ENCODE measurements at places on chromosomes 3 and 15.

GRCh38 chr15:83164111-83164770, 43.4 kb downstream of the HDGFL3 start:
- no peak for DNase-seq

- DNase-seq: no peak
Observed at GRCh38 chr3:65988411-65989180, 50.1 kb downstream of the MAGI1 start.

DNA sequence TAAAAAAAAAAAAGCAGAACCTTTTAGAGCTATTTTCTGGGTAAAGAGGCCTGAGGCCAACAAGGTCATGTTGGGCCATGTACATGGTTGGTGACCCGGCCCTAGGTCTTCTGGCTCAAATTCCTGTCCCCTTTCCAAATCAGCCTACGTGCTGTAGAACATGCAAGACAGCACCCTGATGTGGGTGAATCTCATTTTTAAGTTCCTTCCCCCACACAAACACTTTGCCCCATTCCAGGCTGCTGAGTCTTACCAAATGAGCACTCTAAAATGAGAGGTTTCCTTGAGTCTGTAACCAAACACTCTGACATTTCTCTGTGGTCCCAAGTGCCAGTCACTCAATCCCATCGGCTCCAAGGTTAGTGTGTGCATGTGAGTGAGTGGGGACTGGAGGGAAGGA, 9.4 kb downstream of the BCL6 start:
- no peak for DNase-seq

- no peak for DNase-seq
Observed at GRCh38 chr3:33658039-33658438, 60.0 kb downstream of the CLASP2 start.

DNA sequence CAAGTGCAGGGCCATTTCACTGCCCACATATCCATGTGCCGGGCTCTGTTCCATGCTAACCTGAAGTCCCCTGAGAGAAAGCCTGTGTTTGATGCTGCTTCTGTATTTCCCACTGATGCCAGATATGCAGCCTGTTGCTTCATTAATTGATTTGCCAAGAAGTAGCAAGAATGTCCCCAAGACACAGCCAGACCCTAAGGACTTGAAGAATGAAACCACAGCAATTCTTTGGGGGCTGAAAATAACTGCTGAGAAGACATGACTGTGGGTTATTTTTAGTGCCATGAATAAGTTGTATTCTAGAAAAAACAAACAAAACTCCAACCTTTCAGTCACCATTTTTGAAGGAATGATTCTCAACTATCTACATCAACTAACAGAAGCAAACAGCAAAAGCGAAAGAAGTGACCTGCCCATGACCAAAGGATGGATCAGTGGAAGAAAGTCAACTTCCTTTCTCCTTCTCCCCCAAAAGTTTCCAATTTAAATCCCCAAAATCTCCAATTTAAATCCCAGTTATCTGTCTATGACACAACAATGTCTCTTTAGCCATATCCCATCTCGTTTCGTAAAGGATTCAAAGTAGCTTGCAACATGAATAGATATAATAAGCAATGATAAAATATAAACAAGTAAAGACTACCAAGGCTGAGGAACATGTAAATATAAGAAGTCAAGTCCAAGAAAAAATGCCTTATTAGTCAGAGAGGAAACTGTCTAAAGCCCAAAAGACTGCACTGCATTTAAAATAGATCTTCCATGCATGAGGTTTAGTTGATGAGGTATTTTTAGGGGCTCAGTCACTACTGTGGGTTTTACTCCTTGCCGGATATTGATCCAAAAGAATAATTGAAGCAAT, 226.8 kb downstream of the DTWD1 start:
- no peak for DNase-seq

DNA sequence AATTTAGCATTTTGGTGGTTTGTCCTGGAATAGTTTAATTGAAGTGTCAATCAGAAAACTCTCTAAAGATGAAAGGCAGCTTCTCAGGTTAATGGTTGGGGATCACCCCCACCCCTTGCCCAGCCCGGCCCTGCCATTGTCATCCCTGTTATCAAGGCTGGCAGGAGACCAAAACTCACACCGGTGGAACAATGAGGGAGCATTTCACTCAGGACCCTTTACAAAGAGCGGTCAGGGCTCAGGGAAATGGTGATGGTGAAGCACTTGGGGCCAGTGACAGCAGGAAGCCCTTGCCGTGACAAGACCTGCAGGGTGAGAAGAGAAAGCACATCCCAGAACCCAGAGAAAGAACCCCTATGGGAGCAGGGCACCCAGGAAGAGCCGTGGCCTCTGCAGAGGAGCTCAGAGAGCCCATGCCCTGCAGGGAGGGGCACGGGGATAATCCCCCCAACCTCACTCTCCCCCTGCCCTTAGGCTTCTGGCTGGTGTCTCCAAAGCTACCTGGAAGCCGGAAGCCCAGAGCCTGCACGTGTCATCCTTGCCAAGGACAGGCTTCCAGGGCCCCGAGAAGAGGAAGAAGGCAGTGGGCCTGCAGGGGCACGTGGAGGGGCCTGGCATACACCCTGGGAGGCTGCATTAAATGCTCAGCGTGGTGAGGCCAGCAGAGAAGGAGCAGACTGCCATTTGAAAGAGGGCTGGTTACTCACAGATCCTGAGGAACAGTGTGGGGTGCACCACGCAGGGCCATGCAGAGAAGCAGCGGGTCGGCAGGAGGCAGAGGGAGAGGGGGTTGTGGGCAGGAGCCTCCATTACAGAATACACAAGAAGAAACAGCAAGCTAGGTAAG, 80.6 kb upstream of the PRR20G start:
- no peak for DNase-seq

DNA sequence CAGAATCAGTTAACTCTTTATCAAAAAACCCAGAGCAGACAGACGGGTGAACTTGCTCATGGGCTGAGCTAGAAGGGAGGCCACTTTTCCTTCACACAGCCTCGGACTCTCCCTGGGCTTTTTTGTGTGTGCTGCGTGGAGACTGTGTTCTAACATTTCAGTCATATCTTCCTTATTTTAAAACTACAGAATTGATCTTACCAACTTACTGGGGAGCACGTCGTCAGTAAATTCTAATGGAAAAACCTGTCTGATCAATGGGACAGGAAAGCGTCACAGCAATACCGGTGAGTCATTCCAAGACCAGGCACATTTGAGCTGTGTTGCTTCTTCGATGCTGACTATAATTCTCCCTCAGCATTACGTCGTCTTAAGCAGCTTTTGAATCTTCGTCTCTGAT, 145.1 kb downstream of the LPP start:
- DNase-seq: no peak

GRCh38 chr3:50606596-50606995, 5.0 kb downstream of the CISH start:
- DNase-seq: no peak

DNA sequence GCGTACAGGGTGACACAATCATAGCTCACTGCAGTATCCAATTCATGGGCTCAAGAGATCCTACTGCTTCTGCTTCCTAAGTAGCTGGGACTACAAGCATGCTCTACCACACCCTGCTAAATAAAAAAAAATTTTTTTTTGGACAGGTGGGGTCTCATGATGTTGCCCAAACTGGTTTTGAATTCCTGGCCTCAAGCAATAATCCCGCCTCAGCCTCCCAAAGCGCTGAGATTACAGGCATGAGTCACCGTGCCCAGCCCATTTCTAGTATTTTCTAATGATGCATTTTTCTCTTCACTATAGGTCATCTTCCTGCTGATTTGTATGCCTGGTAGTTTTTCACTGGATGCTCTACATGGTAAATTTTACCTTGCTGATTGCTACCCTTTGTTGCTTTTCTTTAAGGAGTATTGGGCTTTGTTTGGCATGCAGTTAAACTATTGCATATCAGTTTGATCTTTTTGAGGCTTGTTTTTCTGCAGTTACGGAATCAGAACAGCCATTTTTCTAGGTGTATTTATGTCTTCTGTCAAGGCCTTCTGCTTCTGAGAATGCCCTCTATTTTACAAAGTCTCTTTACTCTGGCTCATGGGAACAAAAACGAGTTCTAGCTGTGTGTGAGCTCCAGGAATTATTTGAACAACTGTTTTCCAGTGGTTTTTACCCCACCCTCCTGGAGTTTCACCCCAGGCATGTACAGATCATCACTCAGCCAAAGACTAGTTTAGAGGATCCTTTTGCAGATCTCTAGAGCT, 14.2 kb upstream of the NPTN start:
- DNase-seq: no peak

DNA sequence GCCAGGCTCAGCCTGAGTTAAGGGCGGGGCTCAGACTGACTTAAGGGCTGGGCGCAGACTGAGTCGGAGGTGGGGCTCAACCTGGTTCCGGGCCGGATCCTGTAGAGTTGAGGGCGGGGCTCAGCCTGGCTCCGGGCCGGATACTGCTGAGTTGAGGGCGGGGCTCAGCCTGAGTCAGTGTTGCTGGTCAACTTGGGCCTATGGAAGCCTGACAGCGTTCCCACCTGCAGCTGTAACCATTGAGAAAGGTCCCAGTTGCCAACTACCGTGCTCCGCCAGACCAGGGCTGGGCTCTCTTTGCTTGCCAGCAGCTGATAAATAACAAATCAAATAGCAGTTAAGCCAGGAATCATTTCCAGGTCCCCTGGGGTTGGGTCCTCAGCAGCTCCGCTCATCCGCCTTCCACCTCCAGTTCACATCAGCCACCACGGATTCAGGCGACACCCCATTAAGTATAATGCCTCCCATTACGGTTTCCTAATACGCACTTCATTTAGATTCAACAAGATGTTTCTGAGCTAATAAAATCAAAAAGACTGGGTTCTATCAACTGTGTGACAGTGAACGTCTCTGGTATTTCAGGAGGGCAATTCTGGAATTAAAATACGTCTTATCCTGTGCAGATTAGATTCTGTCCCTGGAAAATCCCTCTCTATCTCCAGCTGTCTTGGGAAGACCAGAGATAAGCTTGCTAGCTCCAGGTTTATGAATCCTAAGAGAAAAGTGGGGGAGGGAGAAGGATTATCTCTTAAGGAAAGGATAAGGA, 7.3 kb downstream of the GRIP2 start:
- peak; percentile 49 for DNase-seq

DNA sequence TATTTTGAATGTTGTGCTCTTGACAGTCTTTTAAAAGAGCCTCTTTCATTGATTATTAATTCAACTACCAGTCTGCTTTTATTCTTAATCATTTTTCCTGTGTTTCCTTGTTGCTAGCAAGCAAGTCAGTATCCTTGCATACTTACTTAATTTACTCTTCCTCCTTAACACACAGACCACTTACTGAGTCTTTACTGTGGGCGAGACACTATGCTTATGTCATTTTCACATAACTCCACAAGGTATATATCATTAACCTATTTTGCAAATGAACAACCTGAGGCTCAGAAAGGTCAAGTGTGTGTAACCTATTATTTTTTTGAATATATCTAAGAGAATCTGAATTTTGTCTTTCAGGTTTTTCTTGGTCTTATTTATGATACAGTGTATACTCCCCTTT, 130.9 kb downstream of the WDR76 start:
- no peak for DNase-seq

DNA sequence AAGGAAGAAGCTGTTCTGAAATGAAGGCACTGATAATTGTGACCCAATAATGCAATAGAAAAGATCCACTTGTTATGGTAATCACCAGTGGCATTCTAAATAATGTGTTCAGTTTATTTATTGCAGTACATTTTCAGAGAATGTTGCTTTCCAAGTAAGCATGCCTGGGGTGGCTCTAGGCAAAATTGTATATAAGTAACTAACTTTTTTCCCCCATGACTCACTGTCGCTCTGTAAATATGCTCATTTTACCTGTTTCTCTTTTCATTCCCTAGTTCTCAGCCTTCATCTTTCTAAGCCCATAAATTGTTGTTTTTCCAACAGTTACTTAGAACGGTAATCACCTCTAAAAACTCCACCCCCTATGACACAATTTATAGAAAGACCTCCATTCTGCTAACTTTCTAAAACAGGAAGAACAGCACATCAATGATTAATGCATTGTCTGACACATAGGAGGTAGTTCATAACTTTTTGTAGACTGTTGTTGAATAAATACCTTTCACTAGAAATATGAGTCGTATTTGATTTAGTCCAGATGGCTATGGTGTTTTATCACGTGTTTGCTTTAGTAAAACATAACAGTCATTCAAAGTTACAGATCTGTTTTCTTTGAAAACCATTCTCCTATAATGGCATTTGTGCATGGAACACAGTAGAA, 143.1 kb downstream of the LSAMP start:
- no peak for DNase-seq

DNA sequence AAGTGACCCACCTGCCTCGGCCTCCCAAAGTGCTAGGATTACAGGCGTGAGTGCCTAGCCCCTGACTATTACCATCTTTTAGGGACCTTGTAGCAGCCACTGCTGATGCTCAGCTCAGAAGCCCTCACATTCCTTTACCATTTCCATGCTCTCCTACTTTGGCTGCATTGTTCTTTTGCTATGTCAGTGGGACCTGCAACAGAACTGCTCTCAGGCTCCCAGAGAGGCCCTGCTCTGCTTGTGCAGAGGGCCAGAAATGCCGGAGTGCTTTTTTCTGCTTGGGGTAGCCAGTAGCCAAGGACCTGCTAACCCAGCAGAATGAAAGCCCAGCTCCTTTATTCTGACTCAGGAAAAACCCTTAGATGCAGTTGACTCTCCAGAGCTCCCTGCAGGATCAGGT, 18.3 kb upstream of the PROK2 start:
- no peak for DNase-seq

DNA sequence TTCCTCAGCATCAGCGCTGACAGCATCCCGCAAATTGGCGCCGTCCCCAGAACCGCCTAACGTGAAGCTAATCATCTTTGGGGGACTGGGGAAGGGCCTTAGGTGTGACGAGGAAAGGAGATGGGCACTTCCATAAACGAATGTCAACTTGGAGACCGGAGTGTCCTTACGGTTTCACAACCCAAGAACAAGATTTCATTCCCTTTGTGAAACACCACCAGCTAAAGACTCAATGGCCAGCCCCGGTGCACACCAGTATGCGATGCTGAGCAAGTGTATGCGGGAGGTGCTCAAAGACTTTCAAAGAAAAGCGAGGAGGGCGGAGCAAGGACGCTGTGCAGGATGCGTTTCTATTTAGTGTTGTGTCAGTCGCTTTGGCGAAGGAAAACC, 759 bp upstream of the TTBK2 start:
- peak; percentile 47 for DNase-seq

DNA sequence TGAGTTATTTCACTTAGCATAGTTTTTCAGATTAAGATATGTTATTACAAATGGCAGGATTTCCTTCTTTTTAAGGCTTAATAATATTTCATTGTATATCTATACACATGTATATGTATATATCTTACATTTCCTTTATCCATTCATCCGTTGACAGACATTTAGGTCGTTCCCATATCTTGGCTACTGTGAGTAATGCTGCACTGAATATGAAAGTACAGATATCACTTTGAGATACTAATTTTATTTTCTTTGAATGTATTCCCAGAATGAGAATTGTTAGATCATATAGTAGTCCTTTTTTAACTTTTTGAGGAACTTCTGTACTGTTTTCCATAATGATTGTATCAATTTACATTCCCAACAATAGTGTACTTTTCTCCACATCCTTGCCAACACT, 270.4 kb downstream of the NAALADL2 start:
- DNase-seq: no peak

- DNase-seq: no peak
Observed at GRCh38 chr15:99445272-99445850, 120.4 kb upstream of the MEF2A start.
